ENCODE measurements at places on chromosomes 7 and 10.

DNA sequence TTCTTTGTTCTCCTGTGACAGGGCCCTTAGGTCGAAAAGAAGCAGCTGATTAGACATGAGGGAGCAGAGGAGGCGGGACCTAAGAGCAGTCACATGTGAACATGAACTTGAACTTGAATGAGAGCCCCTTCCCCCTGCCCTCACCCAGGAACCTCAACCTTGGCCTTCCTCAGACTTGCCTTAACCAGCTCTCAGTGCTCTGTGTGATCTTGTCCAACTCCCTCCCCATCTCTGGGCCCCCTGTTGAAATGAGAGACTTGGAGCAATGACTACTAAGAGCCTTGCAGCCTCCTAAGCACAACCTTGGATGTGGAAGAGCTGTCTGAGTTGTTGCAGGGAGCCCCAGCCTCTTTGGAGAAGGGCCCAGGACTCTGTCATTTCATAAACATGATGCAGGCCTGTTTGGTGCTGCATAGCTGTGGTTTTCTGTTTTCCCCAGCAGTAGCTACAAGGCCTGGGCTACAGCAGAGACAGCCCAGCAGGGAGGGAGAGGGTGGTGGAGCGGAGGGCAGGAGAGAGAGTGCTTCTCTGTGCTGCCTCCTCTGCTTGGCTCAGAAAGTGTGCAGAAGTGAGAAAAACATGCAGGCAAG is 123.9 kb upstream of the ZMIZ1 start:
- DNase-seq: no peak

- DNase-seq: no peak
Measured at GRCh38 chr7:83964318-83964717, 230.3 kb downstream of the SEMA3A start.

GRCh38 chr7:98130959-98131358 is 24.3 kb downstream of the LMTK2 start:
- no peak for DNase-seq

- no peak for DNase-seq
Measured at GRCh38 chr7:876972-877311, 588 bp downstream of the GET4 start.

- DNase-seq: no peak
Measured at GRCh38 chr7:122803323-122803722, 82.9 kb downstream of the CADPS2 start.

DNA sequence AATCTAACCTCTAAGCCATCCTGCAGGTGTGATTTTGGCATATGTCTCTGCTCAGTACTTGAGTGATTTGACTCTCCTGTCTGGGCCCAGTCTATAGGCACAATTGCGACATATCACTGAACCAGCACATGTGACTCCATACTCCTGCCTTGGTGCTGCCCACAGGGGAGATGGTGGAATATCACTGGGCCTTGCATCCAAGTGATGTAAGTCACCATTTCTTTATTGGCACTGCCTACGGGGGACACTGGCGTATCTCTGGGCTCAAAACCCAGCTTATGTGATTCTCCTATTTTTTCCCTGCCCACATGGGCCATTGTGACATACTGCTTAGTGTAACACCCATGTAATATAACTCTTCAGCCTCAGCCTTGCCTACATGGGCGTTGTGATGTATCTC is 48.1 kb upstream of the ZNF680 start:
- no peak for DNase-seq

DNA sequence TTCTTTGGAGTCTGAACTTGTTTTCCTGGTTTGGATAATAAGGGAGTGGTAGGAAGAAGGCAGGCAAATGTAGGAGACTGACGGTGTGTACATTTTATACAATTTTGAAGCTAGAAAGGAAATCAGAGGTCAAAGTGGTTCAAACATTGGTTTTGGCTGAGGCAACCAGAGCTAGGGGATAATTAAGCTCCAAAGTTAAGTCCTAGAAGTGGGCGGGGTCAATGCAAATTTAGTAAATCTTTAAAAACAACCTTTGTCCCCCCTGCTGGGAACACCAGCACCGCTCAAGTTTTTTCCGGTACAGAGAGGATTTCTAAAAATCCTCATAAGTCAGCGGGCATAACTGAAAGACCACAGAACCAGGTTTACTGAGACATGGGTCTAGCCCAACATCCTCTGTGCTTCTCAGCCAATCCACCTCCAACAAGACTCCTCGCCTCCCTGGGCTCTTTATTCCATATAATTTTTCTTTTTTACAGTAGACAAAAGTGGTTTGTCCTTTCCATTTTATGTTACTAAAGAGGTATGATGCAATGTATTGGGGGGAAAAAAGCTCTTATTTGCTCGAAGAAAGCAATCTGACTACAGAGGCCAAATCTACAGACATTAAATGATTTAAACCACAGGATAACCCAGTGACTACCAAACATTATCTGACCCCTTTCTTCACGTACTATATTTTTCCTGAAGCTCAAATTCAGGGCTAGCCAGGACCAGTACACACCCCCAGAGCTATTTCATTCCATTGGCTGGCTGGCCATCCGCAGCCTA is 1.6 kb downstream of the GLUD1 start:
- peak; percentile 50 for DNase-seq

GRCh38 chr7:28013441-28013840 is 167.2 kb downstream of the JAZF1 start:
- DNase-seq: no peak

- no peak for DNase-seq
Measured at GRCh38 chr10:235915-236314, 100.7 kb downstream of the ZMYND11 start.

GRCh38 chr7:111527545-111527944 is 34.7 kb downstream of the IMMP2L start:
- DNase-seq: no peak

DNA sequence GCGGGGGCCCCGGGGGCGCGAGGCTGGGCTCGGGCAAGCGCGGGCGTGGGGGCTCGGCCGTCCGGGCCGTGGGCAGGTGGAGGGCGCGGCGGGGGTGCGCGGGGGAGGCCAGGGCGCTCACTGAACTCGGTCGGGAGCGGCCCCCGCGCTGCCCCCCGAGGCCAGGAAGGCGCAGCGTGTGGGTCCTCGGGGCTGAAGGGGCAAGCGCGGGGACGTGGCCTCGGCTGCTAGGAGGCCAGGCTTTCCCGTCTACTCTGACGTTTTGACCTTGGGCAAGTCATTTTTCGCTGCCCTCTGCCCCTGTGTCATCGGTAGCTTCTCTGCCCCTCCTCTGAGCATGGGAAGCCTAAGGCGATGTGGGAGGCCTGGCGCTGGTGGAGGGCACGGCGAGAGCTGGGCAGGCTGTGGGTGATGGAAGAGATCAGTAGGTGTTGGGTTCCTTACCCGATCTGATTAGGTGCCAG is 441 bp downstream of the FBH1 start:
- DNase-seq: peak; percentile 41

DNA sequence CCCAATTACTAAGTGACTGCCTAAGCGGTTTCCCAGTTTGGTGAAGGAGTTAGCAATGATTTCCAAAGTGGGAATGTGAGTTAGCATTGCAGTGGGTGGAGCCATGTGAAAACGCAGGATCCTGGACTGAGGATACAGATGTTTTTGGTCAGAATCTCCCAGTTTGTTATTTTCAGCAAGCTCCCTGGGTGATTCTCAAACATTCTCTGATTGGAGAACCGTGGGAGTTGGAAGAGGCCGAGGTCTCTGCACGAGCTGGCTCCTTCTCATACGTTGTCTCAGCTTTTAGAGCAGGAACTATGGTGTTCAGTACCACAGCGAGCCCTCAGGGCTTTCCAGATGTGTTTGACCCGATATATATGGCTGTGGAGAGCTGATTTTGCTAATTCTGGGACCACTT is 396.5 kb upstream of the NPVF start:
- no peak for DNase-seq

- no peak for DNase-seq
Measured at GRCh38 chr10:49149881-49150280, 16.1 kb upstream of the FAM170B start.

GRCh38 chr10:45423976-45424499 is 50.0 kb downstream of the ALOX5 start:
- no peak for DNase-seq

GRCh38 chr10:103584216-103585010 is 90.9 kb downstream of the NEURL1 start:
- DNase-seq: peak; percentile 80

- no peak for DNase-seq
Measured at GRCh38 chr10:99531696-99532593, 797 bp upstream of the NKX2-3 start.

DNA sequence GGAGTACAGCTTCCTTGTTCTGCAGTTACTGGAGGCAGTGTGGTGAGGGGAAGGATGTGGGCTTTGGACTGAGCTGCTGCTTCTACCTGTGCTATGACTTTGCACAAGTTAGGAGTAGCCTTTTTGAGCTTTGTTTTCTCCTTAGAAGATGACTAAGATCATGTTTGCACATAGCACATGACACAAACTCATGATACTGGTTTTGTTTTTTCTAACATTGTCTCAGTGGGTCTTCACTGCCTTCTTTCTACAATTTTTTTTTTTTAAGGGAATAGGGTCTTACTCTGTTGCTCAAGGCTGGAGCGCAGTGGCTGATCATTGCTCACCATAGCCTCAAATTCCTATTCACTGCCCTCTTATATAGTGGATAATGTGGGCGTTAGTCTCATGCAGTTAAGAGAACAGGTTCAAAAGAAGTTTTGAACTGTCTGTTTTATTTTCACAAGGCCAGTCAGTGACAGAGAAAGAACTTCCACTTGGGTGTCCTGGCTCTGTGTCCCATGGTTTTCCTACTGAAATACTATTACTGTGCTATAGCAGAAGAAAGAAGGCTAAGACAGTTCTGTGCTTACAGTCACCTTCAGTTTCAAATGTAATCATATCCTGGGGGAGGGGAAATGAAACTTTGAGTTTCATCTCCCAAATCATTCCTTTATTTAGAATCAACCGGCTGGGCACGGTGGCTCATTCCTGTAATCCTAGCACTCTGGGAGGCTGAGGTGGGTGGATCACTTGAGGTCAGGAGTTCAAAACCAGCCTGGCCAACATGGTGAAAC is 72.0 kb downstream of the KAT6B start:
- peak; percentile 59 for DNase-seq

DNA sequence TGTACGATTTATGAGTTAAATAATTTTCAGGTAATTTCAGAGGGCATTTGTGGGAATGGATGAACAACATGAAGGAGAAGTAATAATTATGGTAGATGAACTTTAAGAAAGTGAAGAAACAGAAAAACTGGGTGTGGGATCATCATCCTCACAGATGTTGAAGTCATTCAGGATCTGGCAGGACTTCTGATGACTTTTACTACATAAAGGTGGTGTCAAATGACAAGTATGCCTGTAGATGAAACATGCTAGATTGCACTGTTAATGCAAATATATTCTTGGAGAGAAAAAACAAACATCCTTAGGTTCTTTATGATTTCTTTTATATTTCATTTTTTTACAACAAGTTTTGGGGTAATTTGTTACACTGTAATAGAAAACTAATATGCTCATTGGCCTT is 230.2 kb downstream of the PCLO start:
- no peak for DNase-seq

GRCh38 chr7:79504607-79505389 is 51.3 kb upstream of the MAGI2 start:
- no peak for DNase-seq

- DNase-seq: peak; percentile 58
Measured at GRCh38 chr10:23293145-23293724, 51.4 kb downstream of the C10orf67 start.

DNA sequence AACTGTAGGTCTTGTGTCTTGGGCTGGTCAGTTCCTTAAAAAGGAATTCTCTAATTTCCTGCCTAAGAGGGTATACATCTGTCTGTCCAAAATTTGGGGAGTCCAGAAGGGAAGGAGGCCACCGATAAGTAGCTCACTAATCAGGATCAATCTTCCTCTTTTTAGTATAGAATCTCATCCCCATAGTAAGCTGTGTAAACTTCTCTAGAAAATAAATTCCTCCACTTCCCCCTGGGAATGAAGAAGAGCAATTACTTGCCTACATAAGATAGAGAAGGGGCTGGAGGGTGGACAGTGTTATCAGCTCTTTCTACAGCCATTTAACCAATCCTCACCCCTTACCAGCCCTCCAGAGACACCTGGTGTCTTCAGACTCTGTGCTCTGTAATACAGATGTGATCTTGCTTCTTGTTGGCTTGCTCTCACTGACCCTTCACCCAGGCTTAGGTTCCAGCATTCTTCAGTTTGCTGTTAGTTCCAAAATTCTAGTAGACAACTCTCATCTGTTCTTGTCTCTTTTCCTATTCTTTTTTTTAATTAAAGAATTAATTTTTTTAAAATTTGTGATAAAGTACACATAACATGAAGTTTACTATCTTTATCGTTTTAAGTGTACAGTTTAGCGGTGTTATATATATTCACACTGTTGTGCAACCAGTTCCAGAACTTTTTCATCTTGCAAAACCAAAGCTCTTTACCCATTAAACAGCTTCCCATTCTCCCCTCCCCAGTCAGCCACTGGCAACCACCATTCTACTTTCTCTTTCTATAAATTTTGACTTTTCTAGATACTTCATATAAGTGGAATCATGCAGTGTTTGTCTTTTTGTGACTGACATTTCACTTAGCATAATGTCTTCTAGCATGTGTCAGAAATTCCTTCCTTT is 6.5 kb upstream of the PRKAR2B start:
- no peak for DNase-seq

- DNase-seq: no peak
Measured at GRCh38 chr10:20492447-20492846, 404.7 kb downstream of the NEBL start.

GRCh38 chr10:34449836-34450235 is 365.3 kb downstream of the PARD3 start:
- no peak for DNase-seq

DNA sequence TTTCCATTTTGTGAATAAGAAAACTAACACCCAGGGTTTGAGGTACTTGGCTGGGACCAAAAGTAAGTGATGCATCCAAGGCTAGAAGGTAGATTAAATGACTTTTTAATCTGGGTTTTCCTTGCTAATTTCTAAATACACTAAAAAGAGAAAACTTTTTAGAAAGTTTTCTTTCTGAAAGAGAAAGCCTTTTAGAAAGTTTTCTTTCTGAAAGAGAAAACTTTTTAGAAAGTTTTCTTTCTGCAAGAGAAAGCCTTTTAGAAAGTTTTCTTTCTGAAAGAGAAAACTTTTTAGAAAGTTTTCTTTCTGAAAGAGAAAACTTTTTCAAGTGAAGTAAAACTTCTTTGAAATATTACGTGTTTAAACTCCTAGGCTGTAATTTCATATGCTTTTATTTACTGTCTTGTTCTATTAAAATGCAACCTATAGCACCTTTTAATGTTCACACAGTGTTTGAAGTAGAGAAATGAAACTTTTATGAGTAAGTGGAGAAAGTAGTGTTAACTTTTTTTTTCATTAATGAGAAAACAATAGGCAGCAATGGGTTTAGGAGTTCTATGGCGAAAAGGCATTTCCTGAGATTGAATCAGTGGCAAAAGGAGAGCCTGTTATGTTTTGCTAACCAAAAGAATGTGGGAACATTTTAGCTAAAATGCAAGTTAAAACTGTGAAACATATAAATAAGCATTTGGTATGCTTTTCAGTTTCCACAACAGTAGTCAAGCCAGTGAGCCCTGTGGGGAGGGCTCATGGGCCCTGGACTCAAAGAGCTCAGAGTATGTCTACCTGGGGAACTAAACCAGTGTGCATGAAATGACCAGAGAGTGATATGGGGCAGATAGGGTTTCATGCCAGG is 103.7 kb downstream of the RBM20 start:
- no peak for DNase-seq

- DNase-seq: no peak
Measured at GRCh38 chr10:97217299-97217698, 31.5 kb upstream of the SLIT1 start.

- no peak for DNase-seq
Measured at GRCh38 chr10:125157505-125157904, 2.9 kb downstream of the CTBP2 start.

GRCh38 chr7:22864301-22864700 is 41.7 kb upstream of the TOMM7 start:
- no peak for DNase-seq

GRCh38 chr7:108109221-108109908 is 20.8 kb downstream of the LAMB4 start:
- peak; percentile 36 for DNase-seq

Measured in activated CD8-positive, alpha-beta T cell treated with anti-CD3 and anti-CD28 coated beads, Interleukin-2, amount 10 ng/mL, durations not matched to agents 7 days and 5 days (primary cell).